ENCODE measurements at places on chromosomes 1 and 21. TPM values are rescaled to one million over a fixed set of nuclear protein-coding genes. Genes with fewer than 3 reads are reported as not detected.

- DNase-seq: no peak
These were observed 30.0 kb upstream of the FGGY start for GRCh38 chr1:59266927-59267293.

Gene PBX1
- polyA plus RNA-seq: 168 TPM

GRCh38 chr1:109114342-109114674, 393 bp downstream of the ELAPOR1 start:
- DNase-seq: no peak

Gene FCRL4
- polyA plus RNA-seq: not detected

Gene PCNX2
- 11.6 TPM for polyA plus RNA-seq

All from left renal cortex interstitium (tissue), 4 donors.